Hematopoietic multipotent progenitor cell (in vitro differentiated cells): ENCODE measurements at places on chromosomes 1 and 21.
A peak's percentile ranks its signal among the peaks of the same experiment; 100 is the strongest.

DNA sequence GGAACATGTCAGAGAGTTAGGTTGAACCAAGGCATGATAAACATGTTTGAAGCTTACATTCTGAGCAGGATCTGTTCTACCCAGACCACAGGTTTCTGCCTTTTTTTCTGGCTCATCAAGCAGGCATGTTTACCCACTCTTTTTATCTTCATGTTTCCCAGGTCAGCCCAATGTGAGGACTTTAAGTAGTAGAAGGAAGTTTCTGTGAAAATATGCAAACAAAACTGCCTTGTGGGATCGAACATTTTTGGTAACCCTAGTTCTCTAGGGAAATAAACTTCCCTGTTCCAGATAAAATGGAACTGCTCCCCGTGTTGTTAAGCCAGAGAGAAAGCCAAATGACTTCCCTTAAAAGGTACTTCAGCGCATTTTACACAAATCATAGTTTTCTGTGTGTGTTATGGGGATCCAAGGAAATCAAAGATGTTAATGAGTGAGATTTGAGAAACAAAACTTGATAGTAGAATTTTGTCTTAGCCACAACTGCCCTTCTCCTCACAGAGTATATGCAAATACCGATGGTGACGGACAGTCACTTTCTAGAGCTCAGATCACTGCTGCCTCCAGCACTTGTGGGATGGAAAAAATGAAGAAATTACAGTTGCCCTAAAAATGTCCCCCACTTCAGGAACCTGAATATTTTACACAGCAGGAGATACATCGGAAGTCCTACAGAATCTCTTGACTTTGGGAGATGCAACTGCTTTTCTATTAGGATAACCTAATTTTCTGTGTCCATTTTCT lies 765 bp upstream of the HIPK1 start:
- no peak for DNase-seq

DNA sequence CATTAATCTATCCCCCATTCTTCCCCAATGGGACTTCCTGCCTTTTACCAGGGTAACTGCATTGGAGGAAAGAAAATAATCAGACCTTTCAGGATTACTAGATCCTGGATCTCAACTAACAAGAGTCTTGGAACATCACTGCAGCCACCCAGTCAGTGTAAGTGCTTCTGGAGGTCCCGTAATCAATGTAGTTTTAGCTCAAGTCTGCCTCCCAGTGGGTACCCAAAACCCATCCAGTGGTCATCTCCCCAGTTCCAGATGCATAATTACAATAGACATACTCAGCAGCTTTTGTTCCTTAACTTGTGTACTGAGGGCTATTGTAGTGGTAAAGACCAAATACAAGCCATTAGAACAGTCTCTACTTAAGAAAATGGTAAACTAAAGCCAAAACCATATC lies 319.1 kb downstream of the GPATCH2 start:
- no peak for DNase-seq

DNA sequence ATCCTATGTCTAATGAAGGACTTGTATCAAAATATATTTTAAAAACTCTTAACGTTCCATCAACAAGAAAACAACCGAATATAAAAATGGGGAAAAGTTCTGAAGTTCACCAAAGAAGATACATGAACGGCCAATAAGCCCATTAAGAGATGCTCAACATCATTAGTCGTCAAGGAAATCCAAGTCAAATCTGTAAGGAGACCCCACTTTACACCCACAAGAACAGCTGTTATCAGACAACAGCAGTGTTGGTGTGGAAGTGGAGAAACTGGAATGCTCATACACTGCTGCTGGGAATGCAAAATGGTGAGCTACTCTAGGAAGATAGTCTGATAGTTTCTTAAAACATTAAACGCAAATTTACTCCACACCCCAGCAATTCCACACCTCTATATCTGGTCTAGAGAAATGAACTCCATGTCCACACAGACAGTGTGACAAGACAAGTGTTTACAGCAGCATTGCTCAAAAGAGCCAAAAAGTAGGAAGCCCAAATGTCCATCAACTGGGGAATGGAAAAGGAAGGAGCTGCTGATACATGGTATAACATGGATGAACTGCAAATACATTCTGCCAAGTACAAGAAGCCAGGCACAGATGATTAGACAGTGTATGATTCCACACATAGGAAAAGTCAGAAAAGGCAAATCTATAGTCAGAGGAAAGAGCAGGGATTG lies 18.5 kb downstream of the UBE2G2 start:
- no peak for DNase-seq

DNA sequence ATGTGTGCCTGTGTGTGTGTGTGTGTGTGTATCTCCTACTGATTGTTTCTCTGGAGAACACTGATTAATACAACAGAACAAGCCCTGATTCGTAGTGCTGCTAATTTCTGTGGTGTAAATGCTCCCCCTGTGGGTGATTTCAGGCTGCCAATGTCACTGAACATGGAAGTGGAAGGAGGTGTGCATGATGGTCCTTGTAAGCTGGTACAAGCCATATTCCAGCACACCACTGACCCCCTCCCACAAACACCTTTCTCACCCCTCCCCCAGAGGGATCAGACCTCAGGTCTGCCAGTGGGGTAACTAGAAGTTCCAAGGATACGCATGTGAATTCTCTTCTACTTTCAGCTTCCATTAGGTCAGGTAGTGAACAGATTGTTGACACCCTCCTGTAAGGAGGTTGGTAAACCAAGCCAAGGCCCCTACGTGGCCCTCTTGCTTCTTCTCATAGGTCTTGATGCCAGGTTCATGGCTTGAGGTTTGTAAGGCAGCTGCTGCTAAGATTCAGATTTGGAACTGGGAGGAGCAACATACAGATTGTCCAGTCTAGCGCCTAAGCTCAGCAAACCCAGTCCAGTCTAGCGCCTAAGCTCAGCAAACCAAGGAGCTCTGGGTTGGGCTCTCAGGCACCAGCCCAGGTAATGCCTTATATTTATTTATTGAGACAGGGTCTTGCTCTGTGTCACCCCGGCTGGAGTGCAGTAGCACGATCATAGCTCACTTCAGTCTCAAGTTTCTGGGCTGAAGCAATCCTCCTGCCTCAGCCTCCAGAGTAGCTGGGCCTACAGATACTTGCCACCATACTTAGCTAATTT lies 38.7 kb downstream of the DHCR24 start:
- no peak for DNase-seq

DNA sequence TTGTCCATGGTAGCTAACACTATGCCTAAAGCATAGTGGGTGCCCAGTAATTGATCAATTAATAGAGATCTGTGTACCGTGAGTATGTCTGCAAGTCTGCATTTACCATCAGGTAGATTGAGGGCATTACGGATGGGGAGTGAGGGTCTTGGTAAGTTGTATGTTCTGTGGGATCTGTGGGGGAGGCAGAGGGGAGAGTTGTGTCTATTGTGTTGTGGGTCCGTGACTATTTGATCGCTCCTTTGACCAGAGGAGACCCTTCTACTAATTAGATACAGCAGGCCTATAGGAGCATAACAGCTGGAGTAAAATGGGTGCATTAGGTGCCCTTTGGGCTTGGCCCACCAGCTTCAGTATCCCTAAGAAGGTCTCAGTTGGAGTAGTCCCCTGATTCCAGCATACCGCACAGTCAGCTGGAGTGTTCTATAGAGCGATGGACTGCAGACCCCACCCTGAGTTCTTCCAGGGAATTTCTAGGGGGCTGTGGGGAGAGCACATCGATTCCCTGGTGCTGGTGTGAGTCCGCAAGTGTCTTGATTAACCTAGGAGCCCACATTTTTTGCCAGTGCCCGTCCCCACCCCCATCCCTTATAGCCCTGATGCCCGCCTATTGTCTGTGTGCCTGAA lies 55.9 kb downstream of the RHBG start:
- no peak for DNase-seq

- peak; percentile 10 for DNase-seq
Measured at GRCh38 chr1:181482521-181483284, 614 bp upstream of the CACNA1E start.

GRCh38 chr1:8025061-8025670 lies 943 bp downstream of the ERRFI1 start:
- no peak for DNase-seq

DNA sequence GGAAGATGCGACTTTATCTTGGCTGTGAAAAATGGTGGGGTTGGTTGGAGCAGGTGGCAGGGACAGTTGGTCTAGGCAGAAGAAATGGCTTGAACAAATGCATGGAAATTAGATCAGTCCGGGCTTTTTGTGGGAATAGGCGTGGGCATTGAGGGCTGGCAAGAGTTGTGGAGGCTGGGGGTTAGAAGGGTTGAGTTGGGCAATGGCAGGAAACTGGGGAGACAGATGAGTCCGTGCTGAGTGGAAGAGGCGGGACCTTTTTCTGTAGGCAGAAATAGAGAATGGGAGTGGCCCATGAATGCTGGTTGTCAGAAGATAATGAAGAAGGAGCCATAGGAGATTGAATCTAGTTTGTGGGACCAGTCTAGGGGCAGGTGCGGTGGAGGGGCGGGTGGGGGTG lies 6.9 kb downstream of the PDPN start:
- DNase-seq = no peak

- no peak for DNase-seq
Measured at GRCh38 chr21:18026359-18026758, 207.2 kb upstream of the C21orf91 start.

GRCh38 chr1:9699361-9699760 lies 47.8 kb downstream of the PIK3CD start:
- no peak for DNase-seq

GRCh38 chr1:91234181-91234580 lies 170.5 kb downstream of the HFM1 start:
- no peak for DNase-seq

DNA sequence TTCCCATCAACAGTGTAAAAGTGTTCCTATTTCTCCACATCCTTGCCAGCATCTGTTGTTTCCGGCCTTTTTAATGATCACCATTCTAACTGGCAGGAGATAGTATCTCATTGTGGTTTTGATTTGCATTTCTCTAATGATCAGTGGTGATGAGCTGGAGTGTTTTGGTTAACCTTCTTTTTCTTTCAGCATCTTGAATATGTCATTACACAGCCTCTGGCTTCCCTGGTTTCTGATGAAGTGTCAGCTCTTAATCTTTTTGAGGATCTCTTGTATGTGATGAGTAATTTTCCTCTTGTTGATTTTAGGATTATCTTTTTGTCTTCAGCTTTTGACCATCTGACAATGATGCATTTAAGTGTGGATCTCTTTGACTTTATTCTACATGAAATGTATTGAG lies 133.2 kb upstream of the GRIK3 start:
- no peak for DNase-seq

- no peak for DNase-seq
Measured at GRCh38 chr1:219209578-219209977, 35.9 kb downstream of the LYPLAL1 start.
